ENCODE measurements at places on chromosomes 4 and X.

DNA sequence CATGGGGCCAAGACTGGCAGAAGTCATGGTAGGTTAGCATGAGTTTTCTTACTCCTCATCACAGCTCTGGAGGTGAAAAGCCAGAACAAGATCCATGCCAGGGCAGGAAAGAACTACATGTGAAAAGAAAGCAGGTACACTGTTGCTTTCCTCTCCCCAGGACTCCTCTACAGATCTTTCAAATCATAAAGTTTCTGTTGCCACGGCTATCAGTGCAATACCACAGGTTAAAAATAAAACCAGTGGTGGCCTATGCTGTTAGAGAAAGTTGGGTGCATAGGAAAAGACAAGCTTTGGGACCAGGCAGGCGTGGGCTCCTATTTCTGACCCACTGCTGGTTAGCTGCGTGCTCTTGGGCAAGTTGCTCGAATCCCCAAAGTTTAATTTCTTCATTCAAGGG, 81.4 kb downstream of the SH3RF1 start:
- DNase-seq: no peak

DNA sequence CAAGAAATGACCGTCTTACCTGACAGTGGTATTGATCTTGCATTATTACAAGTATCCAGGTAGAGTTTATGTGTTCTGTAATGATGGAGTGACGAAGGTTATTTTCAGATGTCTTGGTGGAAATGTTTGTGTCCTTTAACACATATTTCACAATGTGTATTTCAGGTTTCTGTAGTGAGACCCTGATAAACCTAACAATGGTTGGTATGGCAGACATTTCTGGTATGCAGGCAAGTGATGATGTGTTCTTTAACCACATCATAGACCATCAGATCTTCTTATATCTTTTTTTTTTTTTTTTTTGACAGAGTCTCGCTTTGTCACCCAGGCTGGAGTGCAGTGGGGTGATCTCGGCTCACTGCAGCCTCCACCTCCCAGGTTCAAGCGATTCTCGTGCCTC, 14.6 kb upstream of the ATXN3L start:
- no peak for DNase-seq

- DNase-seq: no peak
Observed at GRCh38 chrX:69077895-69078455, 87.3 kb downstream of the PJA1 start.

- no peak for DNase-seq
Observed at GRCh38 chr4:37008199-37008598, 236.3 kb upstream of the NWD2 start.

DNA sequence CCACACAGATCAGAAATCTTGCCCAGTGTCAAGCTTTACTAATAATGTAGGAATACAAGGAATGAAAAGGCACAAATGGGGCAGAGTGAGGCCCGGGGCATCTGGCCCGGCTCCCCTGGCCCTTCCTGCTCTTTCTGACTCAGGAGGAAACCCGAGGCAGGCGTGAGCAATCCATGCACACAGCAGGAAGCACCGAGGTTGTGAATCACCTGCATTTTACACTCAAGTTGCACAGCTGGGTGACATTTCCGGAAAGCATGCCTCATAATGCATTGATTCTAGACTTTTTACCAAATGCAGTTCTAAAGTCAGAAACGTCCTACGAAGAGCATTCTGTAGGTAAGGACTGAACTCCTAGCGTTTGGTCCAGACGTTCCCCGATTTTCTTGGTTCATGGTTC, 38.9 kb downstream of the PRIMPOL start:
- DNase-seq: peak; percentile 76
